ENCODE measurements at places on chromosomes 12 and 14.

DNA sequence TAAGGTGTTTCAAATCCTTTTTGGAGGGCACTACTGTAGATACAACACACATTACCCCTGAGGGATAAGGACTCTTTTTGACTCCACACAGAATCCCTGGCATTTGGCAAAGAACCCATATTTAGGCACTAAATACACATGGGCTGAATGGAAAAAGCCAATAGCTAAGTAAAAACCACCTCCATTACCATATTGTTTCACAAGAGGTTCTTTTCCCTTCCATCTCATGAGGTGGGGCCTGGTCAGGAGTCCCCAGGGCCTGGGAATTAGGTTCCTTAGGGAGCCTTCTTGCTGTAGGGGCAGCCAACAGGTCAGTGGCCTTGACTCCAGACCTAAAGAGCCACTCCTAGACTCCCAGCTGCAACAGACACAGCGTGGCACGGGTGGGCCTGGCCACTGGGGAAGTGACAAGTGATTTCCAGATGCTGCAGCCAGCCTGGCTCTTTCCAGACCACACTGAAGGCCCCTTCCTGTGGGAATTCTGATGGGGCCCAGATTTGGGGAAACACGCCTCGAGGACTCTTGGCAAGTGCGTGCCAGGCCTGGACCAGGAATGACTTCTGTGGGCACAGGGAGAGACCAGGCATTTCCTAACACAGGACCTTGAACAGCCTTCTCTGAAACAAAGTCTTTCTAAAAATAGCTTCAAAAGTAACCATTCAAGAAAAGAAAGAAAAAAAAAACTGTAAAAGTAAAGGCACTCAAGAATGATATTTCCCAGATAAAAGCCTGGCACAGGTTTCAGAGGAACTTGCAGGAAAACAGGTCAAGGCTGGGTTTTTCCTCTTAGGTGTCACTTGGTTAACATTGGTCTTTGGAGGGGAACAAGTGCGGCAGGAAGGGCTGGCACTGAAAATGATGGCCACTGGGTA is 18.1 kb downstream of the SSH1 start:
- no peak for DNase-seq

GRCh38 chr12:39723831-39724230 is 104.2 kb upstream of the ABCD2 start:
- no peak for DNase-seq

DNA sequence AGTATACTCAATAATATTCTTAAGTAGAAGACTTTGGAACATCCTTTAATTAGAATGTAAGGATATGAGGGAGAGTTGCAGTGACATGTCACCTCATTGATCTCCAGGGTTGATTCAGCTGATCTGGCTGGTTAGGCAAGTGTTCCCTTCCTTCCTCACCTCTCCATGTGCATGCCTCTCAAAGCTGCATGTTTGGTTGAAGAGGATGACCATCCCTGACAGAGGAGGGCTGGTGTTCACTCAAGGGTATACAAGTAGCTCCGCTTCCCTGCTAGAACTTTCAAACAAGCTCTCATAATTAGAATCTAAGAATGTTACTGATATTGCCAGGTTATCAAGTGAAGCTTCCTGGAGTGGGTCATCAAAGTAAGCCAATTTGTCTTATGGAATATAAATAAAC is 341.1 kb upstream of the FLRT2 start:
- DNase-seq: no peak

GRCh38 chr12:121874071-121874470 is 14.5 kb upstream of the PSMD9 start:
- no peak for DNase-seq

DNA sequence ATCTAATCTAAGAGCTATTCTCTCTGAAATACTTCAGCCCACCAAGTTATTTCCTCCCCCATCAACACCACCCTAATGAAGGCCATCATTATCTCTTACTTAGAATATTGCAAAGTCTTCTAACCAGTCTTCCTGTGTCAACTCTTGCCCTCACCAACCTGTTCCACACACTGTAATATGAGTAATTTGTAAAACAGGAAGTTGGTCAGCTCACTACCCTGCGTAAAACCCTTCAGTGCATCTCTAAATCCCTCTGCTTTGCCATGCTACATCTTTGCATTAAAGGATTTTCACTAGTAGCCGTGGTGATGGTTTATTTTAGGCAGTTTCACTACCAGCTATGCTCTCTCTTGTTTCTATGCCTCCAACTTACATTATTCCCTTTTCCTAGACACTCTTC is 70.0 kb downstream of the KIF21A start:
- DNase-seq: no peak

DNA sequence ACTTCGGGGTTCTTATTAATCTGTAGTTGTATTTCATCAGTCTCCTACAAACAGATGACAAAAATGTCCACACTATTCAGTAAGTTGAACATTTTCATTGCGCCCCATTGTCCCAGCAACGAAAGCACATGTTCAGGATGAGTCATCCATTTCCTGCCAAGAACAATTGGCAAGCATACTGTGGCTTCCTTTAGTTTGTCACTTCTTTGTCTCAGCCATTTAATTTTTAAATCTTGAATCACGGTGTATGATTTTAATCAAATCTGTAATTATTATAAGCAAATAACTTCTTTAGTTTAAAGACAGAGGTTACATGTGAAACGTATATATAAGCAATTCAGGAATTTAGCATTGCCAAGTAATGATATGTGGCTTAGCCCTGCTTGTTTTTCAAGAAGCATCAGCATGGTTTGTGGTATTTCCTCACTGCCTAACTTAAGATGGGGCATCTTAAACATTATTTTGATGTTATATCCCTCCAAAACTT is 211.3 kb upstream of the KRR1 start:
- peak; percentile 34 for DNase-seq

- no peak for DNase-seq
Observed at GRCh38 chr12:113857371-113857770, 108.8 kb downstream of the RBM19 start.

DNA sequence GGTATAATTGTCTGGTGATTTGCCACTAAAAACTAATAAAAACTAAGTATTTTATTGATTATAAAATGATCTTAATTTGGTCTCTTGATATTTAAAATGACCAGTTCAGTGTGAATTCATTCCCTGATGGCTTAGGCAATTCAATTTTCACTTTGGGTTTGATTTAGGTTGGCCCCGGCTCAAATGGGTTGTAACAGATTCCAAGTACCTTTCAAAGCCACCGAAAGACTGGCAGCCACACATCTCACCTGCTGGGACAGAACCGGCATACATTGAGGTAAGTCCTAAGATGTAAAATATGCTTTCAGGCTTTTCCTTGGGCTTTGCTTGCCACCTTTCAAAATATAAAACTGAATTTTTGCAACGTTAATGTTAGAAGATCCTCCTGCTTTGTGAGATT is 77.5 kb upstream of the ATF1 start:
- DNase-seq: no peak

GRCh38 chr14:99035712-99036610 is 236.0 kb downstream of the BCL11B start:
- DNase-seq: no peak

- DNase-seq: peak; percentile 19
Observed at GRCh38 chr12:114272071-114272470, 133.9 kb downstream of the TBX5 start.

DNA sequence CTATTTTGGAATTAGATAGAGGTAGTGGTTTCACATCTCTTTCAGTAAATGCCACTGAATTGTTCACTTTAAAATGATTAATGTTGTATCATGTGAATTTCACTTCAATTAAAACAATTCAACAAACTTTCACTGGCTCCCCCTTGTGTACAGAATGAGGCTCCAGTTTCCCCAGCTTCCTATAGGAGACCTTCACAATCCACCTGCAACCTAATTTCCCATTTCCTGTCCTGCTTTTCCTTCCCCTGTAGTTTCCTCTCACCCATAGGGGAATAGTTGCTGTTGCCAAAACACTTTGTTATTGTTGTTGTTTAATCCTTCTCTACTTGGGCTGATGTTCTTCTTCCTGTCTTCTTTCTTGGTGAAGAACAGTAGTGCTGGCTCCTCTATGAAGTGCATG is 59.8 kb downstream of the NPAS3 start:
- no peak for DNase-seq

DNA sequence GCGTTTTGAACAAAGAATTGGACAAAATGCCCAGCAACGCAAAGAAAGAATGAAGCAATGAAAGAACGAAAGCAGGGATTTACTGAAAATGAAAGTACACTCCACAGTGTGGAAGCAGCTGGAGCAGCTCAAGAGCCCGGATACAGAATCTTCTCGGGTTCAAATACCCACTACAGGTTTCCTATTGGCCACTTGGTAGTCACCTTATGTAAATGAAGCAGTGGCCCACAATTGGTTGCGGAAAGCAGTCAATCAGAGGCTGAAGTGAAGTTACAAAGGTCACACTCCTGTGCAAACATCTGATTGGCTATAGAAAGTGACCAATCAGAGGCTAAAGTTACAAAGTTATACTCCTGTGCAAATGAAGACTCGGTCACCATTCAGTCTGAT is 15.0 kb upstream of the PPP1R13B start:
- DNase-seq: no peak

DNA sequence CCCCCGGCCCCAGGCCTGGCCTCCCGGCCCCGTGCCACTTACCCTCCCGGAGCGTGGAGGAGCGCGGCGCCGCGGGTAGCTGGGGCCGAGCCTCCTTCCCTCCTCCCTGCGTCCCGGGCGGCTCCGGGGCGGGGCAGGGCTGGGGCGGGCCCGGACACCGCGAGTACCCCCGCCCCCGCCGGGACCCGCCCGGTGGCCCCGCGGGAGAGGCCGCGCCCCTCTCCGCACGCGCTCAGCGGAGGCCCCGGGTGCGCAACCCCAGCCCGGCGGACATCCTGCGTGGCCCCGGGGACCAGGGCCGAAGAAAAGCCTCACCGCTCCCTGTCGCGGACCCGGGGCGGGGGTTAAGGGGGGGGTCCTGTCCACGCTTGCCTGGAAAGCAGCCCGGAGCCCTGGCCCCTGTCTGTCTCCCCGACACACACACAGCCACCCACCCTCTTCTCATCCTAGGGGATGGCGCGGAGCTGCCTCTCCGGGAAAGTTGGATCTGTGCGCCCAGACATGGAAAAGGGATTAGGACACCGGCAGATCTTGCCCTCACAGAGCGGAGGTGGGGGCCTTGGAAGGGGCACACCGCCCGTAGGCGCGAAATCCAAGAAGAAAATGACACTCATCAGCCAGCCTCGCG is at the start of gene SYNE3:
TSS of gene SYNE3 (minus strand) at position 97 of the 628 bp plus-strand sequence. CDS start 40,829 bp downstream, outside the sequence.
- DNase-seq: peak; percentile 22

GRCh38 chr14:63901434-63902085 is 48.8 kb downstream of the SYNE2 start:
- no peak for DNase-seq

GRCh38 chr12:72274931-72275330 is 2.8 kb downstream of the TRHDE start:
- no peak for DNase-seq

GRCh38 chr14:51277753-51278415 is 37.8 kb downstream of the TMX1 start:
- DNase-seq: no peak

DNA sequence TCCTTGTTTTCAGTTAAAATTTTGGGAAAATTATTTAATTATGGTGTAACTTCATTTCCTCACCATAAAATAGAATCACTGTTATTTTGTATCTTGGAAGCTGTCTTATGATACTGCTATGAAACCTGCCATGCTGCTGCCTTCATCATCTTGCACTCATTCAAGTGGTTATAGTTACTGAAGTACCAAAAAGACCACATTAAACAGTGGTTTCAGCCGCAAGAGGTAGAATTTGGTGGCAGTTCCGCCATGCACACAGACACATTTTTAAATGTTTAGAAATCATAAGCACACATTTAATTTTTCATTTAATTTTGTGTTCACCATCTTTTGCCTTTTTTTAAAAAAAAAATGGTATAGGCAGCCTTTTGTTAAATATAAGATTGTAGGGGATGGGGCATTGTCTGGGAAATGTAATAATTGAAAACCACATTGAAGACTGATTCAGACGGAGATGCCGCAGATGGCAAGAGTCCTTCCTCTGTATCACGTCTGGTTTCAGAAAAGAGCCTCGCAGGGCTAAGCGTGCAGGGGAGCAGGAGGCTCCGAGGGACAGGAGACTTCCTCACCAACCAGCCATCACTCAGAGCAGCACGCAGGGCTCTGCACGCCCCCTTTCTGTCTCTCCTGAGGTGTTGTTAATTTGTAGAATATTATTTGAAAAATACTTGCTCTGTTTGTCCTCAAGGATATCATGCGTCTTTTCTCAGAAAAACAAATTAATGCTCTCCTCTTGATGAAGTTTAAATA is 115.2 kb upstream of the PELI2 start:
- DNase-seq: no peak

GRCh38 chr14:55118761-55119160 is 10.3 kb upstream of the LGALS3 start:
- DNase-seq: no peak

- DNase-seq: no peak
Observed at GRCh38 chr14:24150567-24150966, 3.3 kb downstream of the RNF31 start.

- DNase-seq: no peak
Observed at GRCh38 chr12:12481631-12482030, 81.0 kb downstream of the DUSP16 start.

GRCh38 chr12:47020211-47020821 is 59.1 kb upstream of the PCED1B start:
- DNase-seq: no peak

GRCh38 chr12:82517027-82517426 is 158.7 kb downstream of the METTL25 start:
- peak; percentile 62 for DNase-seq

DNA sequence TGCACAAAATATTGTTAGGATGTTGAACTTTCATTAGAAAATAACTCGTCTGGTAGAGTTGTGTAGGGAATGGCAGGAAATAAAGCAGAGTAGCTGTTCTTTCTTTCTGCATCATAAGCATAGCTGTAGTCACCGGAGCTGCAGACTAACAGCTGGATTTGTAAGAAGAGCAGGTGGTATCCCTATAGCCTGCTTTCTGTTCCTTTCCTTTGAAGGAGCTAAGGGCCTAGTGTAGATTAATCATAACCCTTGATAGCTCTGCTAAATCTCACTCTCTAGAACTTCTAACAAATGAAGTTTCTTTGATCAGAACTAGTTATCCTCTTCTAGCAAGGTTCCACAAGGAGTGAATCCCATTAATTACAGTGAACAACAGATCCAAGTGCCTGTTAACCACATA is 3.5 kb downstream of the LMO3 start:
- DNase-seq: no peak

DNA sequence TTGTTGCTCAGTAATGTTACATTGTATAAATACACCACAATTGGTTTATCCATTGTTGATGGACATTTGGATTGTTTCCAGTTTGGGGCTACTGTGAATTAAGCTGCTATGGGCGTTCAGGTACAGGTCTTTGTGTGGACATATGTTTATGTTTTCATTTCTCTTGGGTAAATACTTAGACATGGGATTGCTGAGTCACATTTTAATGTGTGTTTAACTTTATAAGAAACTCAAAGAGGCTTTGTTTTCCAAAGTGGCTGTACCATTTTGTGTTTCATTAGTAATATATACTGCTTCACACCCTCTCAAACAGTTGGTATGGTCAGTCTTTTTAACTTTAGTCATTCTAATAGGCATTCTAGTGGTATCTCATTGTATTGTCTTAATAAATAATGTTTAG is 225.0 kb downstream of the SPTSSA start:
- peak; percentile 14 for DNase-seq

DNA sequence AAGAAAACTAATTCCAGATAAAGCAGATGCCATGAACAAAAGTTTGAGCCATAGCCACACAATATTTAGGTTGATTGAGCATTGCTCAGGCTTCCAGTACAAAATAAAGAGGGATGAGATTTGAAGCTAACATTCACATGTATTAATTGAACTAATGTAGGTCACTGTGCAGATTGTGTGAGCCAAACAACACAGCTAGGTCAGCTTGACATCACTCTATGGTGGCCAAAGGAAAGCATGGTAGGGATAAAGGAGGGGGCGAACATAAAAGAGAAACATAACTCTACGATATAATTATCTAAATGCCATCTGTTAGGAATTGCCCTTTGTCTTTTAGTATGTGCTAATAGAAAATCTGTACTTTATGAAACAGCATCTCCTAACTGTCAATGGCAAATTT is 477.7 kb upstream of the SYT1 start:
- no peak for DNase-seq
